ENCODE measurements at places on chromosomes 3 and 15.
A peak's percentile ranks its signal among the peaks of the same experiment; 100 is the strongest.

DNA sequence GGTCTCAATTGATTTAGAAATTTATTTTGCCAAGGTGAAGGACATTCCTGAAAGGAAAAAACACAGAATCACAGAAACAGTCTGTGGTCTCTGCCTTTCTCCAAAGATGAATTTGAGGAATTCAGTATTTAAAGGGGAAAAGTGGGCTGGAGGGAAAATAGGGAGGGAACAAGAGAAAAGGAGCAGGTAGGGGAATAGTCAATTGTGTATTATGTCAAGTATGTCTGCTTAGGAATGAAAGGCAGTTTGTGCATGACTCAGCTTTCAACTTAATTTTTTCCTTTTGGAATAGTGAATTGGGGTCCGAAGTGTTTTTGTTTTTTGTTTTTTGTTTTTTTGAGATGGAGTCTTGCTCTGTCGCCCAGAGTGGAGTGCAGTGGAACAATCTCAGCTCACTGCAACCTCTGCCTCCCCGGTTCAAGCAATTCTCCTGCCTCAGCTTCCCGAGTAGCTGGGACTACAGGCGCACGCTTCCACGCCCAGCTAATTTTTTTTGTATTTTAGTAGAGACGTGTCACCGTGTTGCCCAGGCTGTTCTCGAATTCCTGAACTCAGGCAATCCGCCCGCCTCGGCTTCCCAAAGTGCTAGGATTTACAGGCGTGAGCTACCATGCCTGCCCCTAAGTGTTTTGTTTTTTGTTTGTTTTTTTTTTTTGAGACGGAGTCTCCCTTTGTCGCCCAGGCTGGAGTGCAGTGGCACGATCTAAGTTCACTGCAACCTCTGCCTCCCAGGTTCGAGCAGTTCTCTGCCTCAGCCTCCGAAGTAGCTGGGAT lies 74.1 kb upstream of the MAP4 start:
- no peak for DNase-seq

DNA sequence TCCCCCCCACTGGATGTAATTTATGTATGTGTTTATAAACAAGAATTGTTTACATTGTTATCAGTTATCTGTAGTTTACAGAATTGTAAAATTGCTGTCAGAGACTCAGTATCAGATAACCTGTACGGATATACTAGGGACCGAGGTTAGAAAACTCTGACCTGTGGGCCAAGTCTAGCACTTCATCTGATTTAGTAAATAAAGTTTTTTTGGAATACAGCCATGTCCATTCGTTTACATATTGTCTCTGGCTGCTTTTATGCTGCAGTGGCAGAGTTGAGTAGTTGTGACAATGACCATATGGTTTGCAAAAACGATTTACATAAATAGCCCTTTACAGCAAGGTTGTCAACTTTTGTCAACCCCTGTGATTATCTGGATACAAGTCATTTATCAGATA lies 52.6 kb downstream of the LRRC28 start:
- no peak for DNase-seq

DNA sequence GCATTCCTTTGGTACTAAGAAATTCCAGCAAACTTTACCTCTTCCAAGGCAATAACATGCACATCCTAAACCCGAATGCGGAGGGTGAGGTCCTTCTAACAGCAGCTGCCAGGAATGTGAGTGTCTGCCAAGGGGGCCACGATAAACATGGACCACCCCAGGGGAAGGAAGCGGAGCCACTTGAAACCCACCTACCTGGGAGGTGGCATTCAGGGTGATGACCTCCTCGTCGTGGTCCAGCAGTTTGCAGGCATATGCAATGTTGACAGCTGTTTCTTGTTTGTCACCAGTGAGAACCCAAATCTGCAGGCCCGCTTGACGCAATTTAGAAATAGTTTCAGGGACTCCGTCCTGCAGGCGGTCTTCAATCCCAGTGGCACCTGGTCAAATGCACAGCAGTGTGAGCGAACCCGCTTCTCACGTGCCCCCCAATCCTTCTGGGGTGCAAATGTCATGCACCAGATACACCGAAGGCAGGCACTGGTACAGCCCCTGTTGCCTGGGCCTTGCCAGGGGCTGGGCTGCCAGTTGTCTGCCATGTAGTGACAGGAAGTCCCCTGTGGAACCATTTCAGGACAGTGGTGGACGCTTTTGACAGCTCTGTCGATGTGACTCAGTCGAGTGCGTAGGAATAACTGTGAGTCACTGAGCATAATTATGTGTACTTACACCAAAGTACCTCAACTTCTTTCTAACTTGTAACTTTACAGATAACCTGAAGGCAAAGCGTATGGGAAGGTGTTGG lies 161.2 kb downstream of the ATP10A start:
- peak; percentile 47 for DNase-seq

DNA sequence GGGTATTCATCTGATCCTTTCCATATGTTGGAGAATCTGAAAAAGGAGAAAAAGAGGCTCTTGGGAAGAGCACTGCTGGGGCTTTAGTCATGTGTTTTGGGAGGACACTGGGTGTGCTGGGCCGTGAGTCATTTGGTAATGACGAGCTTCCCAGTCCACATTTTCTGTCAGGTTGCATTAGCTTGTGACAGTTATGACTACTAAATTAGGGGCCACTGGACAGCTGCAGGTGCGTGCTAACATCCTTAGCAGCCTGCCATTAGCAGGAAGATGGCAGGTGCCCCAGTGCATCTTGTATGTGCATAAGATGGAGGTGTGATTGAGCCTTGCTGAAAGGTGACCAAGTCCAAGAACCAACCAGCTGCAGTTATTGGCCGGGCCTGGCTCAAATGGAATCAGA lies 242.4 kb downstream of the RYR3 start:
- no peak for DNase-seq

GRCh38 chr15:31252171-31252785 lies 74.4 kb upstream of the KLF13 start:
- peak; percentile 11 for DNase-seq

- peak; percentile 23 for DNase-seq
Observed at GRCh38 chr15:82307714-82308081, 41.6 kb downstream of the GOLGA6L10 start.

- no peak for DNase-seq
Observed at GRCh38 chr15:39645138-39645975, 64.5 kb downstream of the THBS1 start.

- no peak for DNase-seq
Observed at GRCh38 chr3:25724948-25725645, 58.1 kb downstream of the NGLY1 start.

GRCh38 chr3:30439451-30440053 lies 166.8 kb upstream of the TGFBR2 start:
- no peak for DNase-seq

- DNase-seq: no peak
Observed at GRCh38 chr15:66886241-66886675, 179.1 kb upstream of the SMAD3 start.

- DNase-seq: peak; percentile 45
Observed at GRCh38 chr15:52067545-52067926, 45.0 kb downstream of the BCL2L10 start.

GRCh38 chr15:60555806-60556205 lies 76.9 kb upstream of the ICE2 start:
- no peak for DNase-seq

DNA sequence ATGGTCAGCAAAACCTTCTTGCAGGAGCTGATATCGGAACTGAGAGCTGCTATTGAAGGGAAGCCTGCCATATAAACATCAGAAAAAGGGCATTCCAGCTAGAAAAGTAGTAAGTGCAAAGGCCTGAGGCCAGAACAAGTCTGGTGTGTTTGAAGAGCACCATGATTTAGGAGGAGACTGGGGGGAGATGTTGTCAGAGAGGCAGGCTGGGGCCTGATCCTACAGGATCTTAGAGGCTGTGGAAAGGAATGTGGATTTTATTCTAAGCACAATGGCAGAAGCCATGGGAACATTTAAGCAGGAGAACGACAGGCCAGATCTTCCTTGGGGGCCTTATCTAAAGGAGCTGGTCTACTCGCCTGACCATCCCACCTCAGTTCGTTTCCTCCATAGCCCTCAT lies 5.1 kb upstream of the MUC13 start:
- DNase-seq: no peak

DNA sequence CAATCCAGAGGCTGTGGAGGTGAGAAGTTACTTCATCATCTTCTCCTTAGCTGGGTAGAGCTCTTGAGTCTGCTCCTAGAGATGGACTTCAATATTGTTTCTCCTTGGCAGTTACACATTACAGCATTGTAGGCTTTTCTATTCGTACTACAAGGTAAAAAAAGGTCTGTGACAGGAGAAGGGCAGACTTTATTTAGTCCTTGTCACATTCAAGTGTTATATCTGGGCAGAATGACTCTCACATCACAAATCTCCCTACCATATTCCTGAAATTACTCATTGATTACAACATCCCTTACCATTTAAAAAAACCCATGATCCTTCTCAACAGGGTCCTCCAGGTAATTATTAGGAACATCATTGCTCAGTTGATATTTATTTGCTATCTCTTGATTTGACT lies 75.0 kb downstream of the AGBL1 start:
- no peak for DNase-seq
